NCI-H460 (cell line): ENCODE measurements at places on chromosomes 13 and 19. TPM values are rescaled to one million over a fixed set of nuclear protein-coding genes. Genes with fewer than 3 reads are reported as not detected.
A peak's percentile ranks its signal among the peaks of the same experiment; 100 is the strongest.

- DNase-seq, result no peak
Measured at GRCh38 chr19:29798774-29799497, 12.9 kb upstream of the CCNE1 start.

OXGR1 gene
- not detected in 2 replicates for total RNA-seq

- no peak for DNase-seq
Measured at GRCh38 chr19:48094855-48095203, 15.8 kb downstream of the PLA2G4C start.

RPS15 gene
- total RNA-seq, result 1,189 and 1,346 TPM in 2 replicates

ZSCAN4 gene
- total RNA-seq, result not detected in 2 replicates

DNA sequence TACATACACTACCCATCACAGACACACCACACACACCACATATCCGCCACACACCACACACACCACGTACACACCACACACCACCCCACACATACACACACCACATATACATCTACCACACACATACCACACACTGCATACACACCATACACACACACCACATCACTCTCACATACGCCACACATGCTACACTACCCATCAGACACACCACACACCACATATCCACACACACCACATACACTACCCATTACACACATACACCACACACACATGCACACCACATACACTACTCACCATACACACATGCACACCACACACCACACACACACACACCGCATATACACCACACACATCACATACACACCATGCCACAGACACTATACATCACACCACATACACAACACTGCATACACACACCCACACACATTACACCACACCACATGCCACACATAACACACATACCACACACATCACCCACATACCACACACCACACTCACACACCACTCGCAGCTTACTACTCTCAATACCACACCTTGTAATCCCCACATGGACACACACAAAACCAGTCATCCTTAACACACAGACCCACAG lies 9.5 kb downstream of the ERFL start:
- DNase-seq, result no peak

ZNF560 gene
- total RNA-seq, result not detected in 2 replicates

DNA sequence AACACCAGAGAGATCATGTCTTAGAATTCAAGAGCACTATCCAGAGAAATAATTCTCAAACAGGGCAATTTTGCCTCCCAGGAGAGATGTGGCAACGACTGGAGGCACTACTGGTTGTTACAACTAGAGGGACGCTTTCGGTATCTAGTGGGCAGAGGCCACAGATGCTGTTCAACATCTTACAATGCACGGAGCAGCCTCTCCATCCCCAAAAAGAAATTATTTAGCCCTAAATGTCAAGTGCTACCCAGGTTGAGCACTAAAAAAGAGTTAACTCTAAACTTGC lies 78.6 kb downstream of the ABCC4 start:
- no peak for DNase-seq

KCNRG gene
- total RNA-seq, result 0.55 and 0.62 TPM in 2 replicates

NXNL1 gene
- total RNA-seq, result not detected in 2 replicates

ZNF729 gene
- not detected in 2 replicates for total RNA-seq

DNA sequence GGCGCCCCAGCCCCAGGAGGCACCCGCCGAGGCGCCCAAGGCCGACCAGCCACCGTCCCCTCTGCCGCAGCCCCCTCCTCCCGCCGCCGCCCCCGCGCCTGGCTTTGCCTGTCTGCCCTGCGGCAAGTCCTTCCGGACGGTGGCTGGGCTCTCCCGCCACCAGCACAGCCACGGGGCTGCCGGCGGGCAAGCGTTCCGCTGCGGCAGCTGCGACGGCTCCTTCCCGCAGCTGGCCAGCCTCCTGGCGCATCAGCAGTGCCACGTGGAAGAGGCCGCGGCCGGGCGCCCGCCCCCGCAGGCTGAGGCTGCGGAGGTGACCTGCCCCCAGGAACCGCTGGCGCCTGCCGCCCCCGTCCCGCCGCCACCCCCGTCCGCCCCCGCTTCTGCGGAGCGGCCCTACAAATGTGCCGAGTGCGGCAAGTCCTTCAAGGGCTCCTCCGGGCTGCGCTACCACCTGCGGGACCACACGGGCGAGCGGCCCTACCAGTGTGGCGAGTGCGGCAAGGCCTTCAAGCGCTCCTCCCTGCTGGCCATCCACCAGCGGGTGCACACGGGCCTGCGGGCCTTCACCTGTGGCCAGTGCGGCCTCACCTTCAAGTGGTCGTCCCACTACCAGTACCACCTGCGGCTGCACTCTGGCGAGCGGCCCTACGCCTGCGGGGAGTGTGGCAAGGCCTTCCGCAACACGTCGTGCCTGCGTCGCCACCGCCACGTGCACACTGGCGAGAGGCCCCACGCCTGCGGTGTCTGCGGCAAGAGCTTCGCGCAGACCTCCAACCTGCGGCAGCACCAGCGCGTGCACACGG lies 2.6 kb upstream of the NAT14 start:
- no peak for DNase-seq

GRCh38 chr19:16897029-16897855 lies 8.4 kb downstream of the F2RL3 start:
- peak; percentile 16 for DNase-seq

TMEM38A gene
- total RNA-seq, result 0.40 and 0.94 TPM in 2 replicates

DNA sequence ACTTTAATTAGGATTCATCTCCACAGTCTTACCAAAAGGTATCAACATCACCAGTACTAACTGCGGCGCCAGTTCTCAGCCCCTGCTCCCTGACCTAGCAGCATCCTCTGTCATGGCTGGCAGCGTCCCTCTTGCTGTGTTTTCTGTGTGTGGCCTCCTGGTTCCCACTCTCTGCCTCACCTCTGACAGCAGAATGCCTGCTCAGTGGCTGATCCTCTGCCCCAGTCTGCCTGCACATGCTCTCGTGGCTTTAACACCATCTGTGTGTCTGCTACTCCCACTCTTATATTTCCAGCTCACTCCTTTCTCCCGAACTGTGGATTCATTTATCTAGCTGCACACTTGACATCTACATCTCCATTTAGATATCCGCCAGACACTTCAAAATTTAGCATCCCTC lies 341.5 kb downstream of the MTUS2 start:
- no peak for DNase-seq

GRCh38 chr13:40233731-40234195 lies 432.7 kb downstream of the FOXO1 start:
- no peak for DNase-seq

- DNase-seq, result peak; percentile 58
Measured at GRCh38 chr19:41951686-41952172, 7.4 kb downstream of the RABAC1 start.

CAPN12 gene
- 0.15 and 0.92 TPM in 2 replicates for total RNA-seq

S1PR5 gene
- 1.0 and 1.6 TPM in 2 replicates for total RNA-seq

- no peak for DNase-seq
Measured at GRCh38 chr19:33763633-33764371, 32.9 kb upstream of the KCTD15 start.

- DNase-seq, result peak; percentile 69
Measured at GRCh38 chr19:49145573-49146407, 9.4 kb downstream of the HRC start.

LILRA6 gene
- not detected in 2 replicates for total RNA-seq

MISP3 gene
- total RNA-seq, result 2.6 and 4.0 TPM in 2 replicates

DNA sequence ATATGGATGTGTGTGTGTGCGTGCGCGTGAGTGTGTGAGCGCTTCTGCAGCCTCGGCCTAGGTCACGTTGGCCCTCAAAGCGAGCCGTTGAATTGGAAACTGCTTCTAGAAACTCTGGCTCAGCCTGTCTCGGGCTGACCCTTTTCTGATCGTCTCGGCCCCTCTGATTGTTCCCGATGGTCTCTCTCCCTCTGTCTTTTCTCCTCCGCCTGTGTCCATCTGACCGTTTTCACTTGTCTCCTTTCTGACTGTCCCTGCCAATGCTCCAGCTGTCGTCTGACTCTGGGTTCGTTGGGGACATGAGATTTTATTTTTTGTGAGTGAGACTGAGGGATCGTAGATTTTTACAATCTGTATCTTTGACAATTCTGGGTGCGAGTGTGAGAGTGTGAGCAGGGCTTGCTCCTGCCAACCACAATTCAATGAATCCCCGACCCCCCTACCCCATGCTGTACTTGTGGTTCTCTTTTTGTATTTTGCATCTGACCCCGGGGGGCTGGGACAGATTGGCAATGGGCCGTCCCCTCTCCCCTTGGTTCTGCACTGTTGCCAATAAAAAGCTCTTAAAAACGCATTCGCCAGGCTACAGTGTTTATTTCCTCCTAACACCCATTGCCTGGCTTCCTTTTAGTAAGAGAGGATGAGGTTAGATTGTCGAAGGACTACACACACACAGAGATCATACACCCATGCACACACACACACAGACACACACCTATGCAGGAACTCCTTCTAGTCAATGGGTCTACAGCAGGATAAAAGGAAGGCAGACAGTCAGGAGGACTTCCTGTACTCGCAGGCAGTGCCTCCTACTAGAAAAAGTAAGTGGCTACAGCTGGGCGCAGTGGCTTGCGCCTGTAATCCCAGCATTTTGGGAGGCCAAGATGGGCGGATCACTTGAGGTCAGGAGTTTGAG lies 7.1 kb downstream of the FOSB start:
- no peak for DNase-seq

- no peak for DNase-seq
Measured at GRCh38 chr13:104140552-104140951, 1074.3 kb upstream of the SLC10A2 start.

C5AR1 gene
- total RNA-seq, result 7.1 and 8.0 TPM in 2 replicates

- DNase-seq, result no peak
Measured at GRCh38 chr19:29760752-29761502, 45.9 kb upstream of the C19orf12 start.

- DNase-seq, result no peak
Measured at GRCh38 chr19:4369109-4369887, 25.9 kb downstream of the MPND start.

DNA sequence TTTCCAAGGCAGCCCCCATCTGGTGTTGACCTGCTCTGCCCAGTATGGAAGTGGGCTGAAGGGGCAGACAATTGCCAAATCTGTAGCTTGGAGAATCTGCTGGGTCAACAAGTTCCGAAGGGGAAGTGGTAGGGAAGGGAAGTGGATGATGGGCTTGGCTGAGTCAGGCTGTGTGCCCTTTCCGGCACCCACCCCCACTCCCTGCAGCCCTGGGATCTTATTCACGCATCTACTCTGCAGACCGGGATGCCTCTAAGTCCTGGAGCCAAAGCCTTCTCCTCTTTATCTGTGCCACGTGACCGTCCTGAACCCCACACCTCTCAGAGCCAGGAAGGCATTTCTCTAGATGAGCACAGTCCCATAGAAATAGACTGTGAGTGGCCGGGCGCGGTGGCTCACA lies 7.5 kb upstream of the C5AR2 start:
- no peak for DNase-seq

PLEKHF1 gene
- total RNA-seq, result 1.3 and 1.7 TPM in 2 replicates

DNA sequence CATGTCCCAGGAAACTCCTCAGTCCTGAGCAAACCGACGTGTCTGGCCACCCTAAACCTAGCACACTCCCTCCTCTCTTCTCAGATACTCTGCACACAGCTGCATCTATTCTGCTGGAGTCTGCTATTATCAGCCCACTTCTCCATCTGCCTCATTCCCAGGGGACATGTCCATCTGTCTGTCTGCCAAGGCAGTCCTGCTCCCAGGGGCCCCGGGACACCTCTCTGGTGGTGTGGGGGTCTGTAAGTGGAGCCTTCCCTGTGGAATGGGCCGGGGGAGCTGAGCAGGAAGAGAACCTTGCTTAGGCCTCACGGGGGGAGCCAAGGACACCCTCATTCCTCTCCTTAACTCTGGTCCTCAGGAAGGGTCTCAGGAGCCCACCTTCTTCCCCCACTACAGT lies 72.7 kb downstream of the ERICH6B start:
- DNase-seq, result no peak

DNA sequence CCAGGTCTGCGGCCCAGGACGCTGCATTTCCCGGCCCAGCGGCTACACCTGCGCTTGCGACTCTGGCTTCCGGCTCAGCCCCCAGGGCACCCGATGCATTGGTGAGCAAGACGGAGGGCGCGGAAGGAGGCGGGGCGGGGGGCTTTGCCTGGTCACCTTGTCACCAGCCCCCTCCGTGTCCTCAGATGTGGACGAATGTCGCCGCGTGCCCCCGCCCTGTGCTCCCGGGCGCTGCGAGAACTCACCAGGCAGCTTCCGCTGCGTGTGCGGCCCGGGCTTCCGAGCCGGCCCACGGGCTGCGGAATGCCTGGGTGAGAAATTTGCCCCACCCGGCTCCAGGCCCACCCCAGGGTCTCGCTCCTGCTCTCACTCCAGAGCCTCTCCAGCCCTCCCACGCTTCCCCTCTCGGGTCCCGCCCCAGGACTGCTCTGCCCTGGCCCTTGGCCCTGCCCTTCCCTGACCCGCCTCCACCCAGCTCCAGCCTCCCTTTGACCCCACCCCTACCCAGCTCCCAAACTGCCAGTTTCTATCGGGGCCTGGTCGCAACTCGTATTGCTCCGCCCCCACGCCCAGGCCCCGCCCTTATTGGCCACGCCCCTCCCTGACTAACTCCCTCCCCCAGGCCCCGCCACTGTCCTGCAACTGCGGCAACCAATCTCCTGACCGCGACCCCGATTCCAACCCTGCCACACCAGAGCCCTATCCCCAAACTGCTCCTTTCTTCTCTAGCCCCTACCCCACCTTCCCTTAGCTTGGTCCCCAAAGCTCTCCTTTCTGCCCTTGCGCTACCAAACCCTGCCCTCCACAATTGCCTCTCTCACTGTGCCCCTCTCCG lies 8.6 kb downstream of the LTBP4 start:
- DNase-seq, result peak; percentile 89
